Epithelial cell of prostate (primary cell): ENCODE measurements at places on chromosomes 1 and 21.

DNA sequence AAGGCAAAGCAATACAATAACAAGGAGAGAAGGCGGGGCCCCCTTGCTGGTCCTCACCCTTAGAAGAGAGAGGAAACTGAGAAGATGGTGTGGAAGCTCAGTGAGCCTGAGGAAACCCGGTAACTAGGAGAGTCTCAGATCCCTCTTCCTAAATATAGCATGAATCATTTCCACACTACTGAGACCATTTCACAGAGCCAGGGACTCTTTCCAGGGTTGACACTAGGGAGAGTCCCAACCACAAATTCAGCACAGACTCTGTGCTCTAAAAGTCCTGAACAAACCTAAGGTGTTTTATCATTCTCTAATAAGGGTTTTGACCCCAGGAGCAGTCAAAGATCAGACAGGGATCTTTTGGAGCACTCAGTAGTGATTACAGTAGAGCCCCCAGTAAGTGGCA lies 647.7 kb downstream of the KCNT2 start:
- DNase-seq, result no peak

DNA sequence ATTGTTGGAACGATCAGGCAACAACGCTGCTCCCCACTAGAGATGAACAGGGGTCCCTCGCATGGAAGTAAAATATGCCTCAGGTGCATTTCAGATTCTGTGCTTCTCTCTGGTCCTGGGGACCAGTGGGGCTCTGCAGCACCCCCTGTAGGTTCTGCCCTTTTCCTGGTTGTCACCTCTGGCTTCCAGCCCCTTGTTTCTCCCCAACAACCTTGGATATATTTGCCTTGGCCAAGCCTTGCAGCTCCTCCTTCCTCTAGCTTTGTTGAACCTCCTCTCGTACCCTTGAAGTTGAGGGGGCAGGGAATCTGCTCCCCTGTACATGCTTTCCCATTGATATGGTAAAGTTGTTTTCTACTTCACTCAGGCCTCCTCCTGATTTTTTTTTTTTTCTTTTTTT lies 5.4 kb upstream of the RGSL1 start:
- no peak for DNase-seq

- DNase-seq, result no peak
Measured at GRCh38 chr1:67764633-67765032, 68.6 kb downstream of the GNG12 start.

GRCh38 chr1:240998024-240998423 lies 359.0 kb downstream of the RGS7 start:
- no peak for DNase-seq

GRCh38 chr21:45330075-45330781 lies 42.5 kb upstream of the POFUT2 start:
- DNase-seq, result no peak

DNA sequence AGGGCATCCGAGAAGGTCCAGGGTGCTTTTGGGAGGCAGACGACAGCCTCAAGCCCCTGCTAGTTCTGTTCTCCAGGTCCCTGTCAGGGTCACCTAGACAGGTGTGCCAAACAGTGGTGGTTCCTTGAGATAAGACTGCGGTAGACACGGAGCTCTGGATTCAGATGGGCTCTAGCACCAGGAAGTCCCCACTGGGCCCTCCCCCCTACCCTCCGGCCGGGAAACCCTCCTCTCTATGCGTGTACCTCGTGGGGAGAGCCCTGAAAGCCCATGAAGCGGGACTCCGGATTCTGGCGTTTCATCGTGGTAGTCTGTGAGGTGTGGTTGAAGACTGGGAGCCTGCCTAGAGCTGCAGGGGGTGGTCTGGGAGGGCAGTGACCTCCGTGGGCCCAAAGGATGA lies 2.1 kb upstream of the KCNA2 start:
- DNase-seq, result no peak

DNA sequence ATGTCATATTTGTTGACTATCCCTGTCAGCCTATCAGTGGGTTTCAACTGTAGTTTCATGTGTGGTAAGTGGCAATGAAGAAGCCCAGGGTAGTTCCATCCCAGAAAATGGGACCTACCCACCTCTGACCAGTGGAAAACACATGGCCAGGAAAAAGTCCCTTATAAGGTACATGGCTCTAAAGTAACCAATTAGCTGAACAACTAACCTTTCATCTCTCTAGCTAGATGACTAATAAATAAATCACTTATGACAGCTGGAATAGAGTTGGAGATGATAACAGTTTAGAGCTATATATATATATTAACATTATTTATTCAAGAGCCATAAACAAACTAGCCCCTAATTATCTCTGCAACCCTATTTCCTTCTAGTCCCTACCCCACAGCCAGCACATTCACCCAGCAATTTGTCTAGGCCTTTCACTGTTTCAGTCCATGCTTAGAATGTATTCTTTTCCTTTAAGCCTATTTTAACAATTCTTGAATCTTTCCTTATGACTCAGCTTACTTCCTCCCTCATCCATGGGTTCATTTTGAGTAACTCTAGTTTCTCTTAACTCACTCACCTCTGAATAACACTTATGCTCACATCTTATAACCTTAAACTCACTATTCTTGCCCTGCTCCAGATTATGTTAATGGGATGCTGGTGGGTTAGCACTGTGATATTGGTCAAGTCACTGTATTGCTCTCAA lies 83.7 kb downstream of the TNFSF18 start:
- no peak for DNase-seq

- DNase-seq, result no peak
Measured at GRCh38 chr1:21653744-21654100, 15.4 kb downstream of the RAP1GAP start.

DNA sequence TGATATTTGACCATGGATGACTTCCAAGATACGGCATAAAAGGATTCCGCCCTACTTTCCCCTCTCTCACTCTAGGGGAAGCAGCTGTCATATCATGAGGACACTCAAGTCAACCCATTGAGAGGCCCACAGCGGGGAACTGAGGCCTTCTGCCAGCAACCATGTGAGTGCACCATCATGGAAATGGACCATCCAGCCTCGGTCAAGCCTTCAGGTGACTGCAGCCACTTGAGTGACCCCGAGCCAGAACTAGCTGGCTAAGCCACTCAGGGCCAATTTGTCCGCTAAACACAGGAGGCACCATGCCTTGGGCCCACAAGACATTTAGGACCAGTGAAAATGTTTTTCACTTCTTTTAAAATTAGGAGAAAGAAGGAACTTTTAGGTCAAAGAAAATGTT lies 11.1 kb upstream of the GJB5 start:
- DNase-seq, result no peak

DNA sequence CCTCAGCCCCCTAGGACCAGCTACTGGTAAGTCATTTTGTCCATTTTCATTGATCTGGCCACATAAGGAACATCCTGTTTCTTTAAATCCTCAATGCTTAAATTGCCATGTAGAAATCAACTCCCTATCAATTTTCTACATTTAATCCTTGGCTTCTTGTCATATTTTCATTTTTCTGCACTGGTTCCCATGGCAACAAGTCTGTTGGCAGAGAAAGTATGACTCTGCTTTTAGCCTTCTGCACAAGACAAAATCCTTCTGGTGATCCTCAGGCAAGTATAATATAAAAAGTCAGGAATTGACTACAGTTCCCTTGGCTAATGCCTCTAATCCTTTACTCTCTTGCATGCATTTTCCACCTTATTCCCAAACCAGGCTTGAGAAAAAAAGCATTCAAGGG lies 65.0 kb downstream of the LRRC40 start:
- DNase-seq, result no peak

DNA sequence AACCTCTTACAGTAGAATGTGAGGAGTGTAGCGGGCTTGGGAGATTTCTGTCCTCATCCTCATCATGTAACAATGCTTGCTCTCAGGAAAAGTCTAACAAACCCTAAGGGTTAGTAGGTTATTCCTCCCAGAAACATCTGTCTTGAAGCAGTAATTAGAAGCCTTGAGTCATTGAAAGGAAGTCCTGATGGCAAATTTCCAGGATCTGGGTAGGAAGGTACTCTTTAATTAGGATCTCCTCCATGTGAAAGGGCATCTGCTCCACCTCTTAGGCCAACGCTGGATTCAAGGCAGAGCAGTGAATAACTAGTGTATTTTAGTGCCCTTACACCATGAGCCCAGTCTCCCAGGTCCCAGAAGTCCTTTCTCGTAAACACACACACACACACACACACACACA lies 106.6 kb upstream of the BARHL2 start:
- no peak for DNase-seq

- no peak for DNase-seq
Measured at GRCh38 chr21:36423771-36424433, 38.7 kb downstream of the CHAF1B start.

GRCh38 chr21:27320868-27321267 lies 354.0 kb upstream of the ADAMTS5 start:
- DNase-seq, result no peak

DNA sequence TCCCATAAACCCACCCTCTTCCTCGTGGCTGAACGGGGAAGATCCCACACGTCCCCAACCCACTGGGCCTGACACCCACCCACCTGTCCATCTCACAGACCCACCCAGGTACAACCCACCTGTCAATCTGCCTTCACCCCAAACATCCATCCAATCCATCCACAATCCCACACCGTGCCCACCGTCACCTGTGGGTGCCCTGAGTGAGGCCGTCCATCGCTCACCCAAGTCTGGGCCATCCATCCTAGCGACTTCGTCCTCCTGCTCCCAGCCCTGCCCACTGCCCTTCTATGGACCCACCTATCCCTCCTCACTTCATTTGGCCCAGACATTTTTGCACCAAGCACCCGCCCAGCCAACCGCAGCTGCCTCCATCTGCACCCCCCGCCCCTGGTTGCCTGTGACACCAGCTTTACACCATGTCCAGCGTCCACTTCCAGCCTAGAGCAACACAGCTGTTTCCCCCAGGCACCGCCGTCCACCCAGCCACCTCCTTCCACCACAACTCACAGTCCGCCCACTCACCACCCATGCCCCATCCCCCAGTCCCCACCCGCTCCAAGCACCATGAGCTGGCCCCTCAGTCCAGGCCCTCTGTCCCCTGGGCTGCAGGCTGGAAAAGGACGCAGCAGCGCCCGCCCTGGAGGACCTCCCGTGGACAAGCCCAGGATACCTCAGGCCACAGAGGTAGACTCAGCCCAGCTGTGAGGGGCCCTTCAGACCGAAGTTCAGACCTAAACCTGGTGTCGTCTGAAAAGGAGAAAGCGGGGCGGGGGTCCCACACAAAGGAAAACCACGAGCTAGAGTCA lies 7.7 kb downstream of the TTLL10 start:
- DNase-seq, result no peak

DNA sequence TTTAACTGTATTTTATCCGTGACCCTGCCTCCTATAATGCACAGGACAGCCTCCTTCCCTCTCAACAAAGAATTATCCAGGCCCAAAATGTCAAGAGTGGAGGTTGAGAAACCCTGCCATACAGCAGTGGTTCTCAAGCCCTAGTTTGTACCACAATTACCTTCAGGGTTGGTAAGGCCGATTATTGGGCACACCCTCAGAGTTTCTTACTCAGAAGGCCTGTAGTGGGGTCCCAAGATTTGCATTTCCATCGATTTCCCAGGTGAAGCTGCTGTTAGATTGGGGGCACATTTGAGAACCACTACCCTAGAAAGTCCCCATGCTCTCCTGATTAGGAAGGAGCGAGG lies 400 bp upstream of the PGBD2 start:
- DNase-seq, result no peak

DNA sequence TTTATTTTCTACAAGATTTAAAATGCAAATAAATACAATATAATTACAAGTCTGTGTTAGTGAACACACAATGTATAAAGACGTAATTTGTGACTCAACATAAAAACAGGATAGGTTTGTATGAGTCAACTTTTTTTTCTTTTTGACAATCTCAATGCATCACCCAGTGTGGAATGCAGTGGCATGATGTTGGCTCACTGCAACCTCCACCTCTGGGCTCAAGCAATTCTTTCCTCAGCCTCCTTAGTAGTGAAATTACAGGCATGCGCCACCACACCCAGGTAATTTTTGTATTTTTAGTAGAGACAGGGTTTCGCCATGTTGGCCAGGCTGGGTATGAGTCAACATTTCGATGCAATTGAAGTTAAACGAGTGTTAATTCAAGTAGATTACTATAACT lies 5.9 kb upstream of the SPRR2E start:
- DNase-seq, result peak; percentile 94

GRCh38 chr1:15950763-15951295 lies 25.1 kb downstream of the ZBTB17 start:
- no peak for DNase-seq

- DNase-seq, result no peak
Measured at GRCh38 chr1:25704267-25704691, 87.7 kb downstream of the MAN1C1 start.

DNA sequence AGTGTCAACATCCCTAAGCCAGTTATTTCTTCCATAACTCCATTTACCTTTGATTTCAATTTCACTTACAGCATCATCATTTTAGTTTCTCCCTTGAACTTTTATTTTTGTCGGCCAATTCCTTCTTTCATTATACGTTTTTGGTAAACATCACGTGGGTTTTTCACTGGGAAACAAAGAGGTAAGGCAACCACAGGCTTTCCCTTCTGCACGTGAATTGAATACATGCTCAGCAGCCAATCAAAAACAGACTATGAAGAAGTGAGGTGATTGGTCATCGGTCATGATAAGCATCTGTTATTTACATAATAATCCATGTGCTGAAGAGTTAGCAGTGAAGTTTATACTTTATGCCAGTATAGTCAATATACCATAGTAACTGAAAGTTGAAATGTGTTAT lies 98.7 kb downstream of the NCAM2 start:
- no peak for DNase-seq

DNA sequence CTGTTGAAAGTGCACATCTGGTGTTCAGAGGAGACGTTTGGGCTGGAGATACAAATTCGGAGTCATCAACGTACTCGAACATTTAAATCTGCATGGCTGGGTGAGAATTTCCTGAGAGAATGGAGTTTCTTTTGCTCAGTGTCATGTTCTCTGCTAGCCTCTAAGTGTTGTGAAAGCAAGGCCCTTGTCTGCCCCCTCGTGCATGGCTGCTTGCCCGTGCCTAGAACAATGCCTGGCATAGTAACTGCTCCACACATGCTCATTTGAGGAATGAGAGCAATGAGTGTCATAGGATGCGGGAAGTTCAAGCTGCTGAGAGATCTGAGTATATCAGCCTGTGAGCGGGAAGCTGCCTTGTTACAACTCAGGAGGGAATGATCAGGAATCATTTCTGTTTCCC lies 171.1 kb upstream of the CSF3R start:
- no peak for DNase-seq

DNA sequence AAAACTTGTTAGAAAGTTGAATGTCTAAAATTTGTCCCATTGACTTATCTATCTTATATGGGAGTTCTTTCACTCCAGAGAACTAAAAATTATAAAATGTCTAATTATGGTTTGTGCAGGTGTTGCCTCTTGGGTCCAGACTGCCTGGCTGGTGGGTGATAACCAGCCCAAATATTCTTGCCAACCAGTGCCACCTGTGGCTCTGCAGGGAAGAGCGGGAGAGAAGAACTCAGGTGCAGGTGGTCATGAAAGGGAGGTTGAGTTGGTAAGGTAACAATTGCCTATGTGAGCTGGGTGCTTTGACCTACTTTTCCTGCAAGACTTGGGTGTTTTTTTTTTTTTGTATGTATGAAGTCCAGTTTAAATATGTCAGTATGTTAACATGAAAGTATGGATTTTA lies 10.2 kb downstream of the RPS6KC1 start:
- no peak for DNase-seq

GRCh38 chr1:19720973-19721372 lies 56.3 kb downstream of the HTR6 start:
- no peak for DNase-seq
